ENCODE measurements at places on chromosomes 11 and 22. TPM values are rescaled to one million over a fixed set of nuclear protein-coding genes. Genes with fewer than 3 reads are reported as not detected.

DPAGT1 gene
- 79.4 TPM for total RNA-seq

DGCR6 gene
- 1.5 TPM for total RNA-seq

GRCh38 chr11:133821776-133822175 is 23.5 kb downstream of the SPATA19 start:
- no peak overlapping the region for H3K27ac ChIP-seq
- H3K4me1 ChIP-seq, result no peaks in the 10 kb centered on the region
- H3K36me3 ChIP-seq, result no peaks in the 10 kb centered on the region
- H3K4me3 ChIP-seq, result no peak overlapping the region
- peak; percentile 75 for DNase-seq

GRCh38 chr11:12932485-12932884 is 76.6 kb upstream of the RASSF10 start:
- H3K36me3 ChIP-seq, result no peaks in the 10 kb centered on the region
- no peaks in the 10 kb centered on the region for H3K4me1 ChIP-seq
- no peak for DNase-seq
- H3K27ac ChIP-seq, result no peak overlapping the region
- peaks cover 3% of the 10 kb centered on the region for H3K27me3 ChIP-seq
- no peak overlapping the region for H3K4me3 ChIP-seq

DNA sequence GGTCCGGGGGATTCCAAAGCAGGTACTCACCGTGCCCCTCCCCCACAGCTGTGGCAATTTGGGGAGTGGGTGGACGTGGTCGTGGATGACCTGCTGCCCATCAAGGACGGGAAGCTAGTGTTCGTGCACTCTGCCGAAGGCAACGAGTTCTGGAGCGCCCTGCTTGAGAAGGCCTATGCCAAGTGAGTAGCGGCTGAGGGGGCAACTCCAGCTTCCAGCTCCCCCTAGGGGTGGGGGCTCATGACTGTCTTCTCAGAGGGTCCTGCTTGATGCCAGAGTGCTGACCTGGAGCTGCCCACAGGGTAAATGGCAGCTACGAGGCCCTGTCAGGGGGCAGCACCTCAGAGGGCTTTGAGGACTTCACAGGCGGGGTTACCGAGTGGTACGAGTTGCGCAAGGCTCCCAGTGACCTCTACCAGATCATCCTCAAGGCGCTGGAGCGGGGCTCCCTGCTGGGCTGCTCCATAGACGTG is 4.2 kb downstream of the CAPN1 start:
- H3K36me3 ChIP-seq, result peaks cover 35% of the 10 kb centered on the region
- H3K27ac ChIP-seq, result no peak overlapping the region
- peaks cover 12% of the 10 kb centered on the region for H3K4me1 ChIP-seq
- no peak for DNase-seq
- no peaks in the 10 kb centered on the region for H3K27me3 ChIP-seq

GRCh38 chr22:36367479-36367878 is 20.3 kb downstream of the MYH9 start:
- peaks cover 41% of the 10 kb centered on the region for H3K36me3 ChIP-seq
- no peaks in the 10 kb centered on the region for H3K27me3 ChIP-seq
- H3K27ac ChIP-seq, result peak overlapping the region; percentile 89
- H3K4me3 ChIP-seq, result peak overlapping the region; percentile 76
- no peak for DNase-seq
